ENCODE measurements at places on chromosomes 2 and 18.

DNA sequence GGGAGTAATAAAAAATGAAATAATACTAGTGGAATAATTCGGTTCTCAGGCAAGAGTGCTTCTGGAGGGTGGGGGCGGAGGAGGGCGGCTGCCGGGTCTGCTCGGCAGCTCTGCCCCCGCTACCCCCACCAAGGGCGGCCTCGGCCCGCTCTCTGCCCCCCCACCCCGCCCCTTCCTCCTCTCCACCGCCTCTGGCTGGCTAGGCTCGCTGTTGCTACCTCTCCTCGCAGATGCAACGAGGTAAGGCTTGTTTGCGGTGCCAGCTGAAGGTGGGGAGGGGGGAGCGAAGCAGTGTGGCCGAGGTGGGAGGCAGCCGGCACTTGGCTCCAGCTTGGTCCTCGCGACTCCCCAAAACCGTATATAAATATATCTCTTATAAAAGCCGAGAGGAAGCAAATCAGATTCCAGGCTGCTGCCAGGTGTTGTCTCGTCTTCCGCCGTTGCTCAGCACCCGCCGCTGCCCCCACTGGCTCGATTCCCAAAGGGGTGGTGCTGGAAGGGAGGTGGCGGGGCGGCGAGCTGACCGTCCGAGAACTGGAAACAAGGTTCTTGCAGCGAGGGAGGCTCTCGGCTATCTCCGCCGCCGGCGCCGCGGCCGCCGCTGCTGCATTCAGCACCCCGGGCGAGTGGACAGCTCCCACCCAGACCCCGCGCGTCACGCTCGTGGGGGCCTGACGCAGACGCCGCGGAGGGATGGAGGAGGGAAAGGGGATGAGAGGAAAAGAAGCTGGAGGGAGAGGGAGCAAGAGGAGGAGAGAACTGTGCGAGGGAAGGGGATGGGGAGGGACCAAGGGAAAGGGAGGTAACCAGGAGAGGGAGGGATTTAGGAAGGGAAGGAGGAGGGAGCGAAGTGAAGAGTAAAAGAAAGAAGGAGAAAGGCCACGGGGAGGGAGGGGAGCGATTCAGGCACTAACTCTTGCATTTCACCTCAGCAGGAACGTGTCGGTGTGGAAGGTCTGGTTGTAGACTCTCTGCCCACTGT, at the start of gene MARCHF4:
Gene MARCHF4, minus strand, starts transcription at position 763 of the 982 bp plus-strand sequence. CDS start 2,223 bp downstream, outside the sequence.
- DNase-seq: peak; percentile 30

- DNase-seq: no peak
Observed at GRCh38 chr2:229856413-229856812, 65.4 kb downstream of the TRIP12 start.

DNA sequence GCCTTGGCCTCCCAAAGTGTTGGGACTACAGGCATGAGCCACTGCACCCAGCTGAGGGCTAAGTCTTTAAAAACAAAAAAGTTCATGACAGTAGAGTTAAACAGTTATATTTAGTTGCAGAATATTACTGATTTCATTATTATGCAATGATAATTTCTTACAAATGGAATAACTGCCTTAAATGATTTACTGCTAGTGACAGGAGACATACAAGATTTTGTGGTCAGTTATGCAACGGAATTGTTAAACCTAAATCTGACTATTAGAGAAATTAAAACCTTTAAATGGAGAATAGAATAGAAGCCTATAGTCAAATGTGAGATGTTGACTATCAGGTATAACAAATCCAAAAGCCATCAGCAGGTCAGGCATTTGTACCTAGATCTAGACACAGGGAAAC, 10.3 kb upstream of the DNAJC10 start:
- DNase-seq: no peak

DNA sequence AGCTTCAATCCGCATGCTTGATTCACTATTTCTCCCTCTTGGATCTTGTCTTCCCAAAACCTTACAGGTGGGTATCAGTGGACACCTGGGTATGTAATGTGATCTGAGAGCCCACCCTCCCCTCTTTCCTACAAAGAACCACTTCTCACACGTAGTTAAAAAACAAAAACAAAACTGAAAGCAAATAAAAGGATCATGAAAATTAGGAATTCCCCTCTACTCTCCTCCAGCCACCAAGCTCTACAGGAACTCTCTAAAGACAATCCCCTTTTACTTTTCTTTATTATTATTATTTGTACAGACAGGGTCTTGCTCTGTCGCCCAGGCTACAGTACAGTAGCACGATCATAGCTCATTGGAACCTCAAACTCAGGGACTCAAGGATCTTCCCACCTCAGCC, 40.8 kb upstream of the MYO1B start:
- no peak for DNase-seq

- no peak for DNase-seq
Observed at GRCh38 chr2:95042472-95043271, 17.2 kb downstream of the MAL start.

DNA sequence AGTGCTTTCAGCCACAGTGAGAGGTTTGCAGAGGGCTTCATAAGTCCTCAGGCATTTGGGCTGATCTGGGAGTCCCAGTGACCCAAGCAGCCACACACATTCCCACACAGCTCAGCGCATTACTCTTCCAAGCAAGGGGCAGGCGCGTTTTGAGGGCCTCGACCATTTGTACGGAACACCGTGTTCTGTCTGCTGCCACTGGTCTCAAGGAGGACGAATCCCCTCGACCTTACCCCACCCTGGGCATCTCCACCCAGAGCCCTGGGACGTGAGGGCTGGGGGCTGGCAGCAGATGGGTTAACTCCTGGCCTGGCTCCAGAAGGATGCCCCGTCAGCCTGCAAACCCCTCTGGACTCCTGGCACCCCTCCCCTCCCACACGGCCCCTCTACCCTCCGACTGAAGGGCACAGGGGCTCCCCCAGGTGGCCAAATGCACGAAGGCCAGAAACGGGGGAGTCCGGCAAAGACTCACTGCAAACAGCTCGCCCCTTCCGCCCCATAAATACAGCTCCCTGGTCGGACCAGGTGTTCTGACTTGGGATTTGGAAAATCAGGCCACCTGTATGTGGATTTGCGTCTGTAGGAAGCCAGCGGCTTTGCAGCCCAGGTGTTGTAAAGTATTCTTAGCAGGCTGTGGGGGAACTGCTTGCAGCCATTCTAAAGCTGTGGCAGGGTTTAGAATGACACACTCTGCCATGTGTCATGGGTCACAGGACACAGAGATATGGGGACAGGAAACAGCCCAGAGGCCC, 33.6 kb upstream of the PTMA start:
- DNase-seq: peak; percentile 22

GRCh38 chr2:33009249-33009648, 62.5 kb downstream of the LTBP1 start:
- no peak for DNase-seq

DNA sequence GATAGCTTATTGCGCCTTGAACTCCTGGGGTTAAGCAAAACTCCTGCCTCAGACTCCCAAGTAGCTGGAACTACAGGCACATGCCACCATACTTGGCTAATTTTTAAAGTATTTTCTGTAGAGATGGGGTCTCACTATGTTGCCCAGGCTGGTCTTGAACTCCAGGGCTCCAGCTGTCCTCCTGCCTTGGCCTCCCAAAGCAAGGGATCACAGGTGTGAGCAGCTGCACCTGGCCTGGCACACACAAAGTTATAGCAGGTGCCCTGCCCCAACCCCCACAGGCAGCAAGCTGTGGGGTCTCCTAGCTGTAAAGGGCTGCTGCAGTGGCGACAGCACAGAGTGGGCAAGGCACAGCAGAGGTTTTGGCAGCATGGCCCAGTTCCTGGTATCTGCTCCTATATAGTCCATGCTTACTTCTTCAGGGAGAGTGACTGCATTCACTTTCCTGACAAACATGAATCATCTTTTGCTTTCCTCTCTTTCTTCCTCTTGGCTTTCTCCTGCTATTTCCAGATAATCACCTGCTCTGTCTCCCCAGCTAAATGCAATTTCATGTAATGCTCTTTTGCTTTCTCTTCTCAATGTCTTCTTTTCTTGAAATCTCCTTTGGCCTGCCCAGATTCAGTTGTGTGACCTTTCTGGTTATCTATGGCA, 27.3 kb upstream of the METAP1D start:
- no peak for DNase-seq

DNA sequence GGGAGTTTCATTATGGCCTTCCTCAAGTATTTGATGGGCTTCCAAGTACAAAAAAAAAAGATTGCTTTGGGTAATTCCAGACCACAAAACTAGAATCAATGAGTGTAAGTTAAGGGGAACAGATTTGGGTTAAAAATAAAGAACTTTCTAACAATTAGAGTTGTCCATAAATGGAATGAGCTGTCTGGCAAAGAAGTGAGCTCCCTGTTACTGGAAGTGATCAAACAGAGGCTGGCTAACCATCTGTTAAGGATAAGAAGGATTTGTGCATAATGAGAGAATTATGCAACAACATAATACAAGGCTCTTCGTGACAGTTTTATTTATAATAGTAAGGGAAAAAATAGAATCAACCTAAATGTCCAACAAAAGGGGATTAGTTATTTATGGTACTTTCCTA, 44.6 kb upstream of the ACVR1 start:
- DNase-seq: no peak

GRCh38 chr2:241120440-241120839, 18.4 kb upstream of the MTERF4 start:
- DNase-seq: no peak

DNA sequence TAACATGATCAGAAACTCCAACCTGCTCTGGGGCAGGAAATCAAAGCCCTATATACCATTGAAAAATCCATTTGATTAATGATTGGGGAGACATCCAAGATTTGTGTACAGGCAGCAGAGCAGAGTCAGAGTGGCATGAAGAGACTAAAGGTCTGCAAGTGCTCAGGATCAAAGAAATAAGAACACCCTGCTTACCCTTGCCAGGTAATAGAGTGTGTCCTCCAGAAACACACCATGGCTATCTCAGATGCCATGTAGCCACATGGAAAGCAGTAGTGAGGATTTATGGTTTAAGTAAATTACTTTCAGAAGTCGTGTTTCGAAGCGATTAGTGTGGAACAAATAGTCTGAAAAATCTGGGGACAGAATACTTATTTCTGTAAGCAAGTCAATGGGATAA, 592.9 kb downstream of the SUCLG1 start:
- no peak for DNase-seq

GRCh38 chr18:73980289-73980979, 167.2 kb downstream of the FBXO15 start:
- DNase-seq: no peak

GRCh38 chr2:119820275-119820674, 60.6 kb downstream of the PTPN4 start:
- no peak for DNase-seq

GRCh38 chr2:32940316-32940997, 6.3 kb upstream of the LTBP1 start:
- DNase-seq: no peak

DNA sequence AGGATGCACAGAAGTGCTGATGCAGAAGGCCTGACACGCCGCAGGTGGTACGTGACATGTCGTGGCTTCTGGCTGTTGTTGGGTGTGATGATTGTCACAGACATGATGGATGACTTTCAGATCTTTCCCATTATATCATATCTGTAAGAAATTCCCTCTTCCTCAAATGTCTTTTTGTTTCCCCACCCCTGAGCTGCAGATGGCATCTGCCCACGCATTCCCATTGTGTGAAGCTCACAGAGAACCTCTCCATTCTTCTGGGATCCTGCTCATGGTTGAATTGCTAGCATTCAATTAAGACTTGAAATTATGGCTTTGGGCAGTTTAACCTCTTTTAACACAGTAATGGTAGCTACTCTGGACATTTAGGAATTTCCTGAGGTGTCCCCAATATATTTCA, 28.3 kb upstream of the EPHA4 start:
- no peak for DNase-seq

- no peak for DNase-seq
Observed at GRCh38 chr18:58998401-58999203, 133.9 kb downstream of the ZNF532 start.

DNA sequence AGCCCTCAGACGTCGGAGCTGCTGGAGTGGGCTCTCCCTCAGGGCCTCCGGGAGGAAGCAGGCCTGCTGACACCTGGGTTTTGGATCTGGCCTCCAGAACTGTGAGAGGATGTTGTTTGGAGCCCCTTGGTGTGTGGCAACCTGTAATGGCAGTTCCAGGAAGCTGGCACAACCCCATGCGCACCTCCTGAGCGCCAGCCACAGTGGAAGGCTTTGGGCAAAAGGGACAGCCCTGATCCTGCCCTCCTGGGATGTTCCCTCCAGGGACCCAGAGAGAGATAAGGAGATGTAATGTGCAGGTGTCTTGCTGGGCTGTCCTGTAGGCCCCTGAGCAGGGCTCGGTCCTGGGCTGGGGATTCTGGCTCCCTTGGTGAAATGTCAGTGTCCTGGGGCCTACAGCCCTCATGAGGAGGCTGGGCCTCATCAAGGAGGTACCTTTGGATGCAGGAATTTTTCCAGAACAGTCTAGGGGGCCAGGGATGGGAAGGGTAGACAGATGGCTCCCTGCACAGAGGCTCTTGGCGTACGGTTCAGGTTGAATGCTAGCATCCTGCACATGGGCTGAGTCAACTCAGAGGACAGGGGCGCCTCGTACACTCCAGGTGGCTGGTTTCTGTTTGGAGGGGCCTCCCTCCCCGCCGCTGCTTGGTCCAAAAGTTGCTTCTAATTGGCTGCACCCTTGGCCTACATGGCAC, 61.1 kb downstream of the ASB1 start:
- no peak for DNase-seq

- no peak for DNase-seq
Observed at GRCh38 chr2:47033102-47033880, 117.7 kb upstream of the MCFD2 start.

DNA sequence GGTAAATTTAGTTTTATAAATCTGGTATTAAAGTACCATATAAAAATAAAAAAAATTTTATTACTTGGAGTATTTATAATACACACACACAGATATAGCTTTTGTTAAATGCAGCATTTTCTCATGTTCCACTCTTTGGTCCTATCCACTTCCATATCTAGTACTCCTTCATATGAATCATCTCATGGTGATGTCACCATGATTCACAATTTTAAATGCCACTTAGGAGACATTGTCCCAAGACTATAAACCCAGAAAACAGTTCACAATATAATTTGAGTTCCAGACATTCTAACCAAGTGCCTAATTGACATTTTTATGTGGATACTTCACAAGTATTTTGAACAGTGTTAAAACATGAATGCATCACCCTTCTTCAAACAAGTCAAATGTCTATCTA, 1398.3 kb downstream of the DSC3 start:
- DNase-seq: no peak

DNA sequence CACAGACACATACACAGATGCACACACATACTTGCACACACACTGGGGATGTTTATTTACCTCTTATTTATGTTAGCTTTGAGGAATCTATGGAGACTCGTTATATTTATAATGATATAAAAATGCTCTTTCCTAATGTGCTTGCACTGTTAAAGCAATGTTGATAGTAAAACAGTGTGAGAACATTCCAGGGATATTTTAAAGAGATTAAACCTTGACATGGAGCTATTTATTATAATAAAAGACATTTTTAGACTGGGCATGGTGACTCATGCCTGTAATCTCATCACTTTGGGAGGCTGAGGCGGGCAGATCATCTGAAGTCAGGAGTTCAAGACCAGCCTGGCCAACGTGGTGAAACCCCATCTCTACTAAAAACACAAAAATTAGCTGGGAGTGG, 557.3 kb upstream of the ZNF804A start:
- no peak for DNase-seq
